ENCODE measurements at places on chromosomes 5 and 9. TPM values are rescaled to one million over a fixed set of nuclear protein-coding genes. Genes with fewer than 3 reads are reported as not detected.

The ADAMTSL2 gene
- polyA plus RNA-seq, result 1.4 TPM

The TNFSF15 gene
- 5.8 TPM for polyA plus RNA-seq

The PRDM9 gene
- not detected for polyA plus RNA-seq

The DRD1 gene
- polyA plus RNA-seq, result not detected

The SLC25A48 gene
- polyA plus RNA-seq, result 4.3 TPM

The CARD9 gene
- 3.0 TPM for polyA plus RNA-seq

The RMI1 gene
- 21.0 TPM for polyA plus RNA-seq

The ANKRD31 gene
- polyA plus RNA-seq, result 0.70 TPM
